ENCODE measurements at places on chromosomes 5 and 9.

- no peak for DNase-seq
- H3K27me3 ChIP-seq = no peaks in the 10 kb centered on the region
- H3K36me3 ChIP-seq = no peaks in the 10 kb centered on the region
Measured at GRCh38 chr5:170648541-170648940, 135.0 kb upstream of the GABRP start.

- H3K36me3 ChIP-seq = no peaks in the 10 kb centered on the region
- H3K4me3 ChIP-seq = peak overlapping the region; percentile 41
- H3K27ac ChIP-seq = peak overlapping the region; percentile 29
- no peaks in the 10 kb centered on the region for H3K27me3 ChIP-seq
- DNase-seq = peak; percentile 73
- peaks cover 8% of the 10 kb centered on the region for H3K4me1 ChIP-seq
Measured at GRCh38 chr5:177362610-177363507, 5.1 kb downstream of the RGS14 start.

DNA sequence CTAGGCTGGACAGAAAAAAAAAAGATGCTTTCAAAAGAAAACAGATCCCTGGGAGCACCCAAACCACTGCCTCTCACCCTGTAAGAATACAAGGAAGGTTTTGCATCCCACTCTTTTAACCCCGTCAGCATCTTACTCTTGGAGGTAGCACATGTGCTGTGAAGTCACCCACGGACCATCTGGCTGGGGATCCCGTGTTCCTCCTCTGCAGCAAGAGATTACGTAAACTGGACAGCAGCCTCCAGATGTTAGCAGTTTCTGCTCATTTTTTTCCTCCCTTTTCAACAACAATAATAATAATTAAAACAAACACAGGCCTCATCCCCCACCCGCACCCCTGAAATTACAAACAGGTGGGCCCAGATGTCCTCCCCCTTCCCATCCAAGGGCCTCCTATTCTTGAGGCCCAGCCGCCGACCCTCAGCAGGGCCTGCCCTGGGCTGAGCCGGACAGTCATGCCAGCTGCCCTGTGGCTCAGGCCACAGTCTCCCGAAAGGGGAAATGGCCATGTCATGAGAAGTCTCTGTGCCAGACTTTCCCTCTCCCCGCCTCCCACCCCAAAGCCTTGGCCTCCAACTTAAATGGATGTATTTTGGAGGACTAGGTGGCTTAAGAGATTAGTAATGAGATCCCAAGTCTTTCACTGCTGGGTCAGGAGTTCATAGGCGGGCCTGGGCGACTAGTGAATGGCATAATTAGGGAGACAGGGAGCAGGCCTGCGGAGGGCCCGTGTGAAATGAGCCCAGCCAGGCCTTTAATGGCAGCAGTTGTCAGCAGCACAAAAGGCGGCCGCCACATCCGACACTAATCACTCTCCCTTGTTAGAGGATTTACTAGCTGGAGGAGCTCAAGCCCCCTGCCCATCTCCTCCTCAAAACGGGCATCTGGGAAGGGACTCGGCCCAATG, 165.1 kb downstream of the PAPPA start:
- H3K4me3 ChIP-seq = no peak overlapping the region
- H3K36me3 ChIP-seq = no peaks in the 10 kb centered on the region
- H3K27me3 ChIP-seq = no peaks in the 10 kb centered on the region
- no peak for DNase-seq
- H3K4me1 ChIP-seq = no peaks in the 10 kb centered on the region

- H3K4me1 ChIP-seq = peaks cover 5% of the 10 kb centered on the region
- DNase-seq = no peak
- H3K4me3 ChIP-seq = peak overlapping the region; percentile 48
- peak overlapping the region; percentile 46 for H3K27ac ChIP-seq
Measured at GRCh38 chr9:121075251-121076036, 689 bp downstream of the CNTRL start.

All from RWPE2 (cell line).